ENCODE measurements at places on chromosomes 16 and 17. TPM values are rescaled to one million over a fixed set of nuclear protein-coding genes. Genes with fewer than 3 reads are reported as not detected.
A peak's percentile ranks its signal among the peaks of the same experiment; 100 is the strongest.

DNA sequence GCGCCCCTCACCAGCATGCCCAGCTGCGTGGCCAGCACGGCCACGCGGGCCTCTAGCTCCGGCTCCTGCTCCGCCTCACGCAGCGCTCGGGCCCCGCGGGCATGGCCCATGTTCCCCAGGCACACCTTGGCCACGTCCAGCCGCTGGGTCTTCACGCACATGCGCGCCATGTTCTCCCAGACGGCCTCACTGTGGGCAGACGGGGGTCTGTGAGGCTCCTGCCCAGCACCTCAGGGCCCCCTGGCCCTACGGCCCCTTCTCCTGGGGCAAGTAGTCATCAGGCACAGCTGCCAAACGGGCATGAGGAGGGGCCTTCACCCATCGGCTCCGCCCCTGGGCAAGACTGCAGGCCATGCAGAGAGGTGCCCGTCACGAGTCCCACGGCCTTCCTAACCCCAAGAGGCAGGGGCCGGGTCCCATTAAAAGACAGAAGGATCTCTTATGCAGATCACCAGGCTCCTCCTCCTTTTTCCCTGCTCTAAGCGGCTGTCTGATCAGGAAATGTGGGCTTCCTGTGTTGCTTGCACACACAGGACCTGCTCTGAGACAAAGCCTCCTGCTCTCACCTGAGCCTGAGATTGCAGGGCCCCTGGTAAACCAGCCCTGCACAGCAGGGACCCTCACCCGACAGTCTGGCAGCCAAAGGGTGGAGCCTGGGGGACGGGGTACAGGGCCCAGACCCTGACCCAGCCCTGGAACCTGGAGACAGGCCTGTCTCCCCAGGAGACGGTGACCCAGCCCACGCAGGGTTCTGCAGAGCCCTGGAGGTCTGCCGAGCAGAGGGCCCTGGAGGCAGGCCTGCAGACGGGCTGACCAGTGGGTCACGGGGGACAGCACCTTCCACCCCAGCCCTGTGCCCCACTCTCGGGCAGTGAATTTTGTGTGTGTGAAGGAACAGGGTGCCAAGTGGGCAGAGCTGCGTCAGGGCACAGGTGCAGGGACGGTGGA, 6.6 kb upstream of the TMEM204 start:
- peaks cover 33% of the 10 kb centered on the region for H3K4me1 ChIP-seq
- H3K36me3 ChIP-seq, result peaks cover 7% of the 10 kb centered on the region
- DNase-seq, result no peak
- no peak overlapping the region for H3K27ac ChIP-seq
- no peak overlapping the region for H3K4me3 ChIP-seq

The PABPN1L gene
- 0.40 TPM for total RNA-seq

The AOC3 gene
- total RNA-seq, result 2.3 TPM

The CASKIN1 gene
- 8.9 TPM for total RNA-seq

The ZFP90 gene
- 40.3 TPM for total RNA-seq

GRCh38 chr17:50292465-50292864, 18.2 kb downstream of the TMEM92 start:
- H3K4me1 ChIP-seq, result peaks cover 30% of the 10 kb centered on the region
- no peak overlapping the region for H3K4me3 ChIP-seq
- no peaks in the 10 kb centered on the region for H3K36me3 ChIP-seq
- H3K27me3 ChIP-seq, result no peaks in the 10 kb centered on the region

- peak overlapping the region; percentile 59 for H3K27ac ChIP-seq
- no peak overlapping the region for H3K4me3 ChIP-seq
- DNase-seq, result no peak
- no peaks in the 10 kb centered on the region for H3K27me3 ChIP-seq
- peaks cover 22% of the 10 kb centered on the region for H3K4me1 ChIP-seq
Observed at GRCh38 chr16:30120340-30121105, 2.5 kb downstream of the MAPK3 start.

GRCh38 chr17:48438516-48439061, 8.6 kb upstream of the SKAP1 start:
- peaks cover 11% of the 10 kb centered on the region for H3K27me3 ChIP-seq
- H3K36me3 ChIP-seq, result no peaks in the 10 kb centered on the region
- H3K4me1 ChIP-seq, result peaks cover 47% of the 10 kb centered on the region
- peak overlapping the region; percentile 23 for H3K27ac ChIP-seq
